ENCODE measurements at places on chromosomes 4 and X. TPM values are rescaled to one million over a fixed set of nuclear protein-coding genes. Genes with fewer than 3 reads are reported as not detected.

- DNase-seq: no peak
- no peak overlapping the region for H3K4me3 ChIP-seq
- no peaks in the 10 kb centered on the region for H3K4me1 ChIP-seq
- H3K36me3 ChIP-seq: no peaks in the 10 kb centered on the region
Measured at GRCh38 chr4:4690854-4691253, 149.0 kb upstream of the STX18 start.

The HHIP gene
- total RNA-seq: not detected

GRCh38 chr4:41678951-41679350 is 69.6 kb downstream of the PHOX2B start:
- H3K4me1 ChIP-seq: no peaks in the 10 kb centered on the region
- no peak overlapping the region for H3K27ac ChIP-seq
- DNase-seq: no peak
- H3K36me3 ChIP-seq: no peaks in the 10 kb centered on the region
- H3K4me3 ChIP-seq: no peak overlapping the region

DNA sequence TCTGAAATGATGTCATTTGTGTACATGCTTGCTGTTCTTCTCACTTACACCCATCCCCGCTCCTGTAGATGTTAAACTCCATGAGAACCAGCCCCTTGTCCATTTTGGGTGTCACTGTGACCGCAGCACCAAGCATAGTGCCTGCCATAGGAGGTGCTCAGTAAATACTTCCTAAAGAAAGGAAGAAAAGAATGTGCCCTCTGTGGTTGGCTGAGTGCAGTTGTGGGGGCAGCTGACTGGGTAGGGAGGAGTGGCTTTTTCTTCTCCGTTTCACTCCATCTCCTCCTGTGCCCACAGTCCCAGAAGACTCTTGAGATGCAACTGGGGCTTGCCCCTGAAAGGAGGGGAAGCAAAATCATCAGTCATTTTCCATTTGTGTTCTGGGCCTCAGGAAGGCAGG is 25.5 kb downstream of the PHEX start:
- DNase-seq: no peak
- H3K27me3 ChIP-seq: no peaks in the 10 kb centered on the region
- H3K36me3 ChIP-seq: no peaks in the 10 kb centered on the region
- no peaks in the 10 kb centered on the region for H3K4me1 ChIP-seq
- H3K27ac ChIP-seq: no peak overlapping the region
- H3K4me3 ChIP-seq: no peak overlapping the region

GRCh38 chr4:74742185-74742584 is 52.1 kb downstream of the BTC start:
- no peak overlapping the region for H3K4me3 ChIP-seq
- H3K27me3 ChIP-seq: no peaks in the 10 kb centered on the region
- H3K36me3 ChIP-seq: no peaks in the 10 kb centered on the region

The CXorf49 gene
- total RNA-seq: not detected

DNA sequence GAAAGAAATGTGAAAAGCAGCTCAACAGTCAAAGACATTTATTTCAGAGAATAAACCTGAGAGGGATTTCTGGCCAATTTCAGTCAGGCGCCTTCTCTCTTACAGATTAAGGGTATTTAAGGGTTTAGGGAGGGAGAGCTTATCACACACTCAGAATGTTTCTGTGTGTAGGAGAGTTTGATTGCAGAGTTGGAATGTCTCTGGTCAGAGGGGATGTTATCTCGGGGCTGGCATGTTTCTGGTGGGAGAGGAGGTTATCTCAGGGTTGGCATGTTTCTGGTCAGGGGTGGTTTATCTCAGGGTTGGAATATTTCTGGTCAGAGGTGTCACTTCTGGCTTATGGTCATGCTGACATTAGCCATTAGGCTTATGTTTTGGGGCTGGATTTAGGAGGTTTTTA is 1920.5 kb upstream of the PCDH7 start:
- no peaks in the 10 kb centered on the region for H3K4me1 ChIP-seq
- H3K36me3 ChIP-seq: no peaks in the 10 kb centered on the region
- no peaks in the 10 kb centered on the region for H3K27me3 ChIP-seq

DNA sequence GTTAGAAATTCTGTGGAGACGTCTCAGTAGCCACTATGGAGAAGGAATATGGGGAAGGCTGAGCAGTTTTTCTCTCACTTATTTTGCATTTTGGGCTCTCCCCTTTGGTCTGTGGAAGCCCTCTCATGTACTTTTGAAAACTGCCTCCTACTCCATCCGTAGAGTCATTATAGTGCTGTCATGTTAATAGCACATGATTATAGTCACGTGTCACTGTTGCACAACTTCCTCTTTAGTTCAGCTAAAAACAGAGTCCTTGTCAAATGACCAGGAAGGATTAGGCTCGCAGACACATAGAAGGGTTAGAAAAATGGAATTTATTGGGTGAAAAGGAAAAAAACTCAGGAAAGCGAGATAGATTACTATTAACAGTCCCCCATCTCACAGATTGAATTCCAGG is 258.2 kb upstream of the CXorf51A start:
- no peaks in the 10 kb centered on the region for H3K4me1 ChIP-seq
- H3K27me3 ChIP-seq: no peaks in the 10 kb centered on the region
- no peak overlapping the region for H3K27ac ChIP-seq
- H3K36me3 ChIP-seq: no peaks in the 10 kb centered on the region
- no peak for DNase-seq

The AVPR2 gene
- not detected for total RNA-seq

DNA sequence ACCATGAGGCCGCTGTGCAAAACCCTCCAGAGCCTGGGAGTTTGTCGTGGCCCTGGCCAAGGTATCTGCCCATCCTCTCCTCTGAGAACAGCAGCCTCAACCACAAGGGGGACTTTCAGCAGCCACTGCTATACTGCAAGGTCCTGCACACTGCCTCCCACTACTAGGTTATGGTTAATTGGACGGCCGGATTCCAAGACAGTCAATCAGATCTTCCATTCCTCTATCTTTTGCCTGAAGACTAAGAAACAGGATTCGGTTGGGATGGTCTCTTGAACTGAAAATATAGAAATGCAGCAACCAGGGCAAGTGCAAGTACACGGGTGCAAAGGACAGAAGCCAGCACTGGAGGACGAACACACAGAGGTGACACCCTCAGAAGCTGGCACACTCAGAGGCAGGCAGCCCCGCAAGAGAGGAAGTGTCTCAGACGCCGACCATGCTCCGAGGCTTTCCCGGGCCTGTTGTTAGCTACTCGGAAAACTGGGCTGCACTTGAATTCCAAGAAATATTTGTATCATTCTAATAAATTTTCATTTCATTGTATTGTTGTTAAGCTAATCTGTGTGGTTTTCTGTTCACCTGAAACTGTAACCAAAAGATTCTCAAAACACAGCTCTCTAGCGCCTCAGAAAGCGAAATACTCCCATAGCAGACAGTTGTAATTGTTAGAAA is 63.3 kb downstream of the AFAP1 start:
- no peaks in the 10 kb centered on the region for H3K36me3 ChIP-seq
- H3K4me3 ChIP-seq: peak overlapping the region; percentile 33
- H3K4me1 ChIP-seq: peaks cover 42% of the 10 kb centered on the region
- DNase-seq: peak; percentile 33
- peak overlapping the region; percentile 44 for H3K27ac ChIP-seq

All from CD4-positive, alpha-beta memory T cell (primary cell).